Thoracic aorta (tissue), 2 donors: ENCODE measurements at places on chromosomes 13 and 19.

GRCh38 chr19:3515891-3516422, 9.8 kb downstream of the FZR1 start:
- DNase-seq, result no peak

- DNase-seq, result no peak
These were observed 609 bp downstream of the ZAR1L start for GRCh38 chr13:32314271-32315237.

GRCh38 chr13:87093399-87093798, 577.8 kb upstream of the SLITRK5 start:
- no peak for DNase-seq

- no peak for DNase-seq
These were observed 126.0 kb upstream of the VSTM2B start for GRCh38 chr19:29399804-29400203.

- no peak for DNase-seq
These were observed 738 bp downstream of the DMWD start for GRCh38 chr19:45791744-45792469.

- DNase-seq, result no peak
These were observed 2.0 kb downstream of the ZBTB7A start for GRCh38 chr19:4064496-4065260.

- no peak for DNase-seq
These were observed 11.2 kb downstream of the HAS1 start for GRCh38 chr19:51712461-51713081.

DNA sequence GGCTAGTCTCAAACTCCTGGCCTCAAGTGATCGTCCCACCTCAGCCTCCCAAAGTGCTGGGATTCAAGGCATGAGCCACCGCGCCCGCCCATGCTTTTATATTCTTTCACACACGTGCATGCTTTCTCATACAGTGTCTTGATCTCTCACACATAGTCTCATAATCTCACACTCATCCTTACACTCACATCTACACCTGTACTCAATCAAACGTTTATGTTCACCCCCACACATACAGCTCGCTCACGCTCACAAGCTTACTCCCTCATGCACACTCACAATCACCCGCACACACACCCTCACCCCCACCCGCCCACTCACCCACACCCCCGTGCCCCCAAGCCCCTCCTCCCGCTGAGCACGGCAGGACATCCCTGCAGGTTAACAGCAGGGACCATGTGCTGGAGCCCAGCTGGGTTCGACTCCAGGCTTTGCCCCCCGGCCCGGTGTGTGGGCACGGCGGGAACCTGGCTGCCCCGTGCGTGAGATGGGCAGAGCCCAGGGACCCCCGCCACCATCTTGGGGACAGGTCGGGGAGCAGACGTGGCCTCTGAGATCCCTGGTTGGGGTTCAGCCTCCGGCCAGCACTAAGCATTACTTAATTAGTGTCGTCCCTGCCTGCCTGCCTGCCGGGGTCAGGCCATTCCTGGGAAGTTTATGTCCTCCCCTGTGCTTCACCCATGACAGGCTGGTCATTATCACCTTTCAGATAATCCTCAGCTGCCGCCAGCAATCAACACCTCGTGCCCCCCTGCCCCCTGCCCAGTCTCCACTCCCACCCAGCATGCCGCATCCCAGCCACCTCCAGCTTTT, 11.4 kb downstream of the SBK2 start:
- DNase-seq, result no peak

DNA sequence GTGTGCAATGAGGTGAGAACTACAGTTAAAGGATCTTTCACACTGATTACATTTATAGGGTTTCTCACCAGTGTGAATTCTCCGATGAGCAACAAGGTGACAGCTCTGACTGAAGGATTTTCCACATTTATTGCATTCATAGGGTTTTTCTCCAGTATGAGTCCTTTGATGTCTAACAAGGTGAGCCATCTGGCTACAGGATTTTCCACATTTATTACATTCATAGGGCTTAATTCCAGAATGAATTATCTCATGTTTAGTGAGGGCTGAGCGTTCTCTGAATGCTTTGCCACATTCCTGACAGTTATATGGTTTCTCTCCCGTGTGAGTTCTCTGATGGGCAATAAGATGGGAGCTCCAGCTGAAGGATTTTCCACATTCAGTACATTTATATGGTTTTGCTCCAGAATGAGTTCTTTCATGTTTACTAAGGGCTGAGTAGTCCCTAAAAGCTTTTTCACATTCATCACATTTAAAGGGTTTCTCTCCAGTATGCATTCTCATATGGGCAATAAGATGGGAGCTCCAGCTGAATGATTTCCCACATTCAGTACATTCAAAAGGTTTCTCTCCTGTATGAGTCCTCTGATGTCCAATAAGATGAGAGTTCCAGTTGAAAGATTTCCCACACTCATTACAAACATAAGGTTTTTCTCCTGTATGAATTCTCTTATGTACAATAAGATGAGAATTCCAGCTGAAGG, 4.4 kb upstream of the C19orf18 start:
- no peak for DNase-seq

- DNase-seq, result no peak
These were observed 37.1 kb downstream of the UTP14C start for GRCh38 chr13:52061587-52061986.

GRCh38 chr13:85266771-85267170, 532.4 kb downstream of the SLITRK6 start:
- no peak for DNase-seq

DNA sequence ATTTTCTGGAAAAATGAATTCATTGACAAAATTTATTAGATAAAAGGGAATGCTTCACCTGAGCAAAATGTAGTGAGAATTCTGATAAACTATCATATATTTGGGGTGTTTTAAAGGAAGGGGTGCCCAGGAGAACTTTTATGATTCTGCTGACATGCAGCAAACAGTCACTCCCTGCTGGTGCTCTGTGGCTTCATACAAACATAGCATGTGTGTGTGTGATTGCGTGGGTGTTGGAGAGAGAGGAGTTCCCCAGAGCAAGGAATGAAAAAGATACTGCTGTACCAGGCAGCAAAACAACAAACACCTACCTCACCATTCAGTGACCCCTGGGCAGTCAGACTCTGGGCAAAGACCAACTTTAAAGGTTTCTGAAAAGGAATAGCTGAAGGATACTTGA, 546.7 kb downstream of the RFC3 start:
- DNase-seq, result no peak

DNA sequence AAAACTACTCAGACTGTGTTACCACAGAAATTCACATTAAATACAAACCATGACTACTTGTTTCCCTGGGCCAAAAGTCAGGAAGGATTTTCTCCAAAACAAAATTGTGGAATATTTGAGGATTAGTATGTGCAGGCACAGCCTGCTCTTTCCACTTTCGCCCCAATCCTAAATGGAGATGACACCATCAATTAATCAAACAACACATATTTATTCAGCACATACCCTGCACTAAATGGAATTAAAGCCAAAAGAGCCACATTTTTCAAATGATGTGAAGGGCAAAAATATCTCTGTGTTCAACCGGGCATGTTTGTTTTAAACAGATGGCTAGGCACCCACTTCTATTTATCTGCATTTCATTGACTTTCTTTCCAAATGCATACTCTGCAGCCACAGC, 523.1 kb downstream of the DCT start:
- no peak for DNase-seq

- no peak for DNase-seq
These were observed 15.6 kb downstream of the KDM4B start for GRCh38 chr19:4984438-4984990.
